ENCODE measurements at places on chromosomes 11 and 22.

DNA sequence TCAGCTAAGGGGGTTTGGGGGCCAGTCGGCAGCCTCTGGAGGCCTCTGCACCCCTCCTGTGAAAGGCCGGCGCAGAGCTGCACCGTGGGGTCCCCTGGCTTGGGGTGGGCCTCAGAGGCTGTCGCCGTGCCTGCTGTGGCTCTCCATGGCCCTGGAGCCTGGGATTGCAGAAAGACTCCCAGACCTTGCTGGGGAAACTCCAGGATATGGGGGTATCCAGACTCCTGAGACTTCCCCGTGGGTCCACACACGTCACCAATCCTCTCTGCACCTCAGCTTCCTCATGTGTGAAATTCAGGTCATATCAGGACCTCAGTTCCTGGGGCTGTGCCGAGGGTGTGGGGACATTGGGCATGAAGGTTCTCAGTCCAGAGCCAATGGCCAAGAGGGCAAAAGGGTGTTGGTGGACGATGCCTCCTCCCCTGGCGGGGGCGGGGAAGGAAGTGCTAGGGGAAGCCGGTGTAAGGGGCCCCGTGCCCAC is 97.1 kb downstream of the KCNQ1 start:
- no peak for DNase-seq

DNA sequence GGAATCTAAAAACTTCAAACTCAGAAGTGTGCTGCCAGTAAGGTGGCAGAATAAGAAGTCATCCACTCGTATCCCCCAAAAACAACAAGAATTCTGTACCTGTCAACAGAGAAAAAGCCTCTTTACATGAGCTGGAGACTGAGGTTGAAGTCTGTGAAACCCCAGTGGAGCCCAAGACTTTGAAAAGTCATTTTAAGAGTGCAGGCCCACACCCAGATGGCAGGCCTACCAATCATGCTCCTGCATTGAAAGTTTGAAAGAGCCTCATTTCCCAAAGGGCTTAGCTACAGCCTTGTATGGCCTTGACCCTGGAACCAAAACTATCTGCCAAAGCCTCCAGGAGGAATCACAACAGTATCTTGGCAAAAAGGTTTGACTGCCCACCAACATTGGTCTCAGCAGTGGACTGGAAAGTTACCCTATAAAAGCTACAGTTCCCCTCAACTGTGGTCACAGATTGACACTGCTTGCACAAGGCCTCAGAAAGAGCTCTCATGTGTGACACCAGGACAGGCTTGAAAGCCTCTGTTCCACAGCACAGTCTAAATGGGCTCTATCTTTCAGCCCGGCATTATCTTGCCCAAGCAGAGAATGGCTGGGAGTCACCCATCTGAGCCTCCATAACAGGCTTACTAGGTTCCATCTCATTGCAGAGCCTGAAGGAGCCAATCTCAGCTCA is 47.7 kb downstream of the SLC22A9 start:
- DNase-seq = no peak

GRCh38 chr22:32839831-32840584 is 38.5 kb downstream of the TIMP3 start:
- peak; percentile 86 for DNase-seq

GRCh38 chr11:61498767-61499341 is 9.7 kb upstream of the LRRC10B start:
- DNase-seq = no peak

DNA sequence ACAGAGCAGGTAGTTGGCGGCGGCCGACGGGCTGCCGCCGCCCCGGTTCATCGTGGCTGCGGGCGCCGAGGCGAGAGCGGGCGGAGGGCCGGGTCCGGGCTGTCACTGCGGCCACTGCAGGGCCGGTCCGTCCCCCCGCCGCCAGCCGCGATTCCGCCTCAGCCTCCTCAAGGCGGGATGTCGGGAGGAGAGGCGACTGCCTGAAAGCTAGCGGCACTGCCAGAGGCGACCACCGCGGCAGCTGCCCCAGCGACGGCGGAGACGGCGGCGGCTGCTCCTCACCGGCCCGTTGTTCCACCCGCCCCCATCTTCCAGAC is 234 bp downstream of the SESN3 start:
- DNase-seq = no peak

DNA sequence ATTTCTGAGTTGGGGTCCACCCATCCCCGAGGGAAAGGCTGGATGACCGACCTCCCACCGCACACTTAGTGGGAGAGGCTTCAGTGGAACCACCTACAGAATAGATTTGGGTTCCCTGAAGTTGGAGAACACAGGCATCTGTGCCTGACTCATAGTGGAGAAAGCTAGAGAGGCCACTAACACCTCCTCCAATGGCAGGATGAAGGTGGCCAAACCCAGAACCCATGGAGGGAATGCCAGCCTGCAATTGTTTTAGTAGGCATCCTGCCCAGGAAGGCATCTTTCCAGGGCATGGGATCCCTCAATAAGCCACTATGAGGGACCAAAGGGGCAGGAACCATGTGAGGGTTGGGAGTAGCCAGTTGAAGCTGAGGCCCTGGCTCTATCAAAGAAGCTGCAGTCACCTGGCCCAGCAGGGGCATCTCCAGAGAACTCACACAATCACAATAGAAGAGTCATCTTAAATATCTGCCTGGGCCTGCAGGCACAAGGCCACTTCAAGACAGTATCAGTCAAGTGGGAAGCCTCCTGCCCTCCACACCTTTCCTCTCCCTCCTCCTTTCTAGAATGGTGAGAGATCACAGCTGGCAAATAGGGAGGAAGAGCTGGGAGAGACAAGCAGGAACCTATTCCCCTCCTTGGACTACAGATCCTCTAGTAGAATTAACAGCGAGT is 124.1 kb upstream of the CSNK2A3 start:
- DNase-seq = no peak

- DNase-seq = peak; percentile 56
Observed at GRCh38 chr11:45805305-45806071, 539 bp downstream of the SLC35C1 start.

Data from fibroblast of upper back skin (primary cell).